Stimulated activated CD8-positive, alpha-beta memory T cell treated with anti-CD3 and anti-CD28 coated beads, Interleukin-4, amount 100 ng/mL, for 1 hour (primary cell): ENCODE measurements at places on chromosomes 3 and 15.

DNA sequence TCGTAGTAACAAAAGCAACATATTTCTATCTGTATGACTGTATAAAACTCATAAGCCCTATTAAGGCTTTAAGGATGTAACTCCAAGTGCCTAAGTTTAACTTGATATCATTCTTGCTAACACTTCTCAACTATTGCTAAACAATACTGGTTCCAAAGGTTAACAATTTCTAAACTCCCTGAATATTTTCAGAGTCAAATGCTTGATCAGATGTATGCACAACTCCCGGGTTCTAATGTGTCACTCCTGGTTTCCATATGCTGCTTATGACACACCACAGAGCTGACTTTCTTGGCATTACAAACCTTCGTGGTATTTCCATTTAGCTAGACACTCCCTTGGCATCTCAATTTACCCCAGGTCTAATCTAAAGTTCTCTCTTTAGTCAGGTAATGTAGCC, 26.3 kb downstream of the DZIP1L start:
- no peak for DNase-seq

DNA sequence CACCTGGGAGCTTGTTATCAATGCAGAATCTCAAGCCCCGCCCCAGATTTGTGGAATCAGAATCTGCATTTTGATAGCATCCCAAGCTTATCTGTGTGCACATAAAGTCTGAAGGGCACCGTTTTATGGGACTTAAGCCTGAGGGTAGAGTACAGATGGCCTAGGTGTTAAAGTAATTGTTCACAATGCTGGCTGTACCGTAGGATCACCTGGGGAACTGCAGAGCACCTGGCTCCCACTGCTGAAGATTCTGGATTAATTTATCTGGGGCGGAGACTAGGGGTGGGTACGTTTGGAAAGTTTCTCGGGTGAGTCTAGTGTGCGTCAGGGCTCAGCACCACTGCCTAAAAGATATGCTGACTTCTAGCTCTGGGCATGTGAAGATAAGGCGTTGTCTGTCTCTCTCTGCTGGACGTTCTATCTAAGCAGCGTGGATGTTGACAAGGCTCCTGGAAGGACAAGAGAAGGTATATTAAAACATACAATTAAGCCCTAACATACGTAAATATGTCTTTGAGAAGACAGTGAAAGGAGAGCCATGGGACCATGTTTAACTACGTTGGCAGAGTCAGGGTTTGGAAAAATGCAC, 63.2 kb upstream of the RASGRP1 start:
- no peak for DNase-seq

DNA sequence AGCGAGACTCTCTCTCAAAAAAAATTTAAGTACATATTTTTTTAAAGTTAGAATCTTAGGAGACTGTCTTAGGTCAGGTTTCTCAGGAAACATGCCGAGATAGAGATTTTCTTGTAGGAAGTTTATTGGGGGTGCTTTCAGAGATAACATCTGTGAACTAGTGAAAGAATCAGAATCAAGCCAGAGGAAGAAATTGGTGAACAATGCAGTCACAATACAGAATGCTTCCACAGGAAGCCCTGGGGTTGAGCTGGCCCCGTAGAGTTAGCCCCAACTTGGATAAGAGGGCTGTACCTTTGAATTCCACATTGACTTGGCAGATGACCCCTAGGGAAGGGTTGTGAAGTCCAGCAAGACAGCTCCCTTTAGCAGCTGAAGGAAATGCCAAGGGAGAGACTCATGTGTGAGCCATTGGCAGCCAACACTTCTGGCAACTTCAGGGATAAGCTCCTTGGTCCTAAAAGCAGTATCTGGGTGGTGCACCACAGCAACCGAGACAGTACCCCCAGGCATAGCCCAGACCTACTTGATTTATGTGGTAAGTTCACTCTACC, 7.1 kb upstream of the PLCB2 start:
- no peak for DNase-seq

DNA sequence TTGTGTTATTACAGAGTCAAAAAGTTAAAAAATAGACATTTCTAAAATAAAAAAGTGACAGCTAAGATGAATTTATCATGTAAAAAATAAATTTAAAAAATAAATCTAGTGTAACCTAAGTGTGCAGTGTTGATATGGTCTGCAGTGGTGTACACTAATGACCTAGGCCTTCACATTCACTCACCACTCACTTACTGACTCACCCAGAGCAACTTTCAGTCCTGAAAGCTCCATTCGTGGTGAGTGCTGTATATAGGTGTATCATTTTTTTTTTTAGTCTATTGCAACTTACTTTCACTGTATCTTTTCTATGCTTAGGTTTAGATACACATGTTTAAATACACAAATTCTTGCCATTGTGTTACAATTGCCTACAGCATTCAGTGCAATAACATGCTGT, 459.4 kb upstream of the ROBO1 start:
- no peak for DNase-seq

DNA sequence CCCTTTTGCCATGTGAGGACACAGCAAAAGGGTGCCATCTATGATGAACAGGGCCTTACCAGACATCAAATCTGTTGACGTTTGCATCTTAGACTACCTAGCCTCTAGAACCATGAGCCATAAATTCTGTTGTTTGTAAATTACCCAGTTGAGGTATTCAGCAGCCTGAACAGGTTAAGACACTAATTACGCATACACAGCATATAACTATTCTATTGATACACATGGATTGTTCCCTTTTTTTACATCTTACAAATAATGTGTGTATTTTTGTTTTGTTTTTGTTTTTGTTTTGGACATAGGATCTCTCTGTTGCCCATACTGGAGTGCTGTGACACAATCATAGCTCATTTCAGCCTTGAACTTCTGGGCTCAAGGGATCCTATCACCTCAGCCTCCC, 255.5 kb downstream of the OPA1 start:
- no peak for DNase-seq

DNA sequence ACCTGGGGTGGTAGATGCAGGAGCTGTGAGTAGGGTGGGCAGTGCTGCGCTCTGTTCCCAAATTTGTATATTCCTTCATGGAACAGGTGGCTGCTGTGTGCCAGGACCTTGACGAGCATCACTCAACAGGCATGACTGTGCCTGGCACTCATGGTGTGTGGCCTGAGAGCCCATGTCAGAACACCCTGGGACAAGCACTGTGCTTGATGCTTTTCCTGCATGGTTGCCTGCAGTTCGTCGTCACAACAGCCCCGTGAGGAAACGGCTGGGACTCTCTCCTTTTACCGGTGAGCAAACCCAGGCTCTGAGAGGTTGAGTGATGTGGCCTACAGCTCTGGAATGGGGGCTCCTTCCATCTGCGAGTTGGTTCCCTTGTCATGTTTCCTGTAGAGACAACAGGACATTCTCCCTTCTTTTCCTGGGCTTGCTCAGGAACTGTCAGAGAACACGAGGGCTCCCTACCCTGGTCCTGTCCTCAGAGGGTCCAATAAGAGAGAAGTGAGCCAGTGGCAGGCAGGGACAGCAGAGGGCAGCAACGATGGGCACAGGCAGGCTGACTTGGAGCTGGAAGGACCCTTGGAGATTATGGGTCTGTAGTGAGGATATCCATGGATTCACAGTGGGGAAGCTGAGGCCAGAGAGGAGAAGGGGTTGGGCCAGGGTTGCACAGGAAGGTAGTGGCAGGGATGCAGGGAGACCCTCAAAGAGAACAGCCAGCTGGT, 37.4 kb downstream of the PRKCD start:
- no peak for DNase-seq

- DNase-seq, result no peak
Observed at GRCh38 chr3:128489674-128489926, 3.4 kb downstream of the GATA2 start.

DNA sequence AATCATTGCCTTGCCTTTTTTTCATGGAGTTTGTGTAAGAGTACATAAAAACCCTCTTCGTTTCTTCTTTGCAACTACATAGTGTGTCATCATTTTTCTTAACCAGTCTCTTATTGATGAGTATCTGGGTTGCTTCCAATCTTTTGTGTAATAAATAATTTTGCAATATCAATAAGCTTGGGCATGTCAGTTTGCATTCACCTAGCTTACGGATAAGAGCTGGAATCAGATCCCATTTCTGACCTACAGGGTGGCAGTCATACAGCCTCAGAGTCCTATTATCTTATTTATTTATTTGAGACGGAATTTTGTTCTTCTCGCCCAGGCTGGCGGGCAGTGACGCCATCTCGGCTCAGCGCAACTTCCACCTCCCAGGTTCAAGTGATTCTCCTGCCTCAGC, 18.3 kb downstream of the ANP32A start:
- DNase-seq, result no peak

GRCh38 chr3:124886168-124887056, 753 bp downstream of the ITGB5 start:
- no peak for DNase-seq

DNA sequence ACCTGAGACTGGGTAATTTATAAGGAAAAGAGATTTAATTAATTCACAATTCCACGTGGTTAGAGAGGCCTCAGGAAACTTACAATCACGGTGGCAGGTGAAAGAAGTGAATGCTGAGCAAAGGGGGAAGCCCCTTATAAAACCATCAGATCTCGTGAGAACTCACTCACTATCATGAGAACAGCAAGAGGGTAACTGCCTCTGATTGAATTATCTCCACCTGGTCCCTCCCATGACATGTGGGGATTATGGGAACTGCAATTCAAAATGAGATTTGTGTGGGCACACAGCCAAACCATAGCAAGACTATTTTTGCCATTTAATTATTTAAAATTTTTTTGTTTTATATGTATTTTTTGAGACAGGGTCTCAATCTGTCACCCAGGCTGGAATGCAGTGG, 27.0 kb upstream of the KCTD6 start:
- DNase-seq, result no peak

DNA sequence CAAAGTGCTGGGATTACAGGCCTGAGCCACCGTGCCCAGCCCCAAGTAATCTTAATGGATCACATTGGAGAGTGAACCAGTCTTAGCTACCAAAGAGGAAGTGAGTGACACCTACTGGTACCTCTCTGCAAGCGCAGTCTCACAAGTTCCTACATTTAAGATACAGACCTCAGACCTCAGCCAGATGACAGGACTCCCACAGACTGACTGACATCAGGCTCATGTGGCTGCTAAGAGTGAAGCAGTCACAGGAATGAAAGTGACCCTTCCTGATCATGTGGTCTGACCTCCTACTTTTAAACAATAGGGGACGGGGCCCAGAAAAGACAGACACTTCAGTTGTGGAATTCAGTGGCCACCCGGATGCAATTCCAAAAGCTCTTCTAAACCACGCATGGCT, 36.3 kb upstream of the GNB5 start:
- no peak for DNase-seq

- DNase-seq, result no peak
Observed at GRCh38 chr3:195095035-195095703, 175.8 kb downstream of the XXYLT1 start.

- DNase-seq, result no peak
Observed at GRCh38 chr15:60853109-60853508, 374.2 kb upstream of the ICE2 start.

DNA sequence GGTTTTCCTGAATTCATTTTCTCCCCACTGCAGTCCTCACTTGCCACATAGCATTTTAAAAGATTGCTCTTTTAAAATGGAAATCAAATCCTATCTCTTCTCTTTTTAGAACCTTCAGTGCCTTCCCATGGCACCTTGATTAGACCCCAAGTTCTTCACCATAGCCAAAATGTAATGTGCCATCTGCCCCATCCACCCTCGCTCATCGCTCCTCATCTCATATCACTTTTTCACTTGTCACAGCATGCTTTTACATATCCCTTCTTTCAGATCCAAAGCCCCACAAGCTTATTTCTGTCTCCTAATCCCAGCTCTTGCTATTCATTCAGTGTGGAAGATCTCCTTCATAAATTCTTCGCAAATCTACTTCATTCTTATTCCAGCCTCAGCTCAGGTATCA, 161.7 kb downstream of the CD47 start:
- DNase-seq, result no peak

- no peak for DNase-seq
Observed at GRCh38 chr15:101203607-101204189, 48.1 kb downstream of the CHSY1 start.

- DNase-seq, result no peak
Observed at GRCh38 chr3:30169487-30169886, 436.9 kb upstream of the TGFBR2 start.

DNA sequence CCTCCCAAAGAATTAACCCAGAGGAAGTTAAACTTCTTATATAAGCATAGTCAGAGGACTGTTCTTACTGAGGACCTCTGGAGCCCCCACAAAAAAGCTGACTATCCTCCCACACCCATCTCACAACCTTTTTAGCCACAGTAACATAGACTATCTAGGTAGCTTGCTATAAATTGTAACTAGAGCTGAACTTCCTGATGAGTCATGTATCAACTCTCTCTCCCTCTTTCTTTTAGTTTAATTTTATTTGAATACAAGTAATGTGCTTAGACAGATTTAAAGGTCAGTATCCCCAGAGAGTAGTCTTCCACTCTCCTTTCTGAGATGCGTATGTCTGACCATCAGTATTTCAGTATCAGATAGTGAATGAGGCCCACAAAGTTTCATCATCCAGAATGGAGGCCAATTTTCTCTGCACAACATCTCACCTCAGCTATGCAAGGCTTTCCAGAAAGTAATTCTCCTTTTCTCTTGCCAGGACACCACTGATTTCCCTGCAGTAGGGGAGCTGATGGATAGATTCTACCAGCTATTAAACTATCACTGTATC, 104.0 kb upstream of the MYRIP start:
- DNase-seq, result no peak

- no peak for DNase-seq
Observed at GRCh38 chr3:47015151-47015550, 35.7 kb downstream of the NBEAL2 start.

- no peak for DNase-seq
Observed at GRCh38 chr3:175646865-175647264, 787.7 kb downstream of the NAALADL2 start.

DNA sequence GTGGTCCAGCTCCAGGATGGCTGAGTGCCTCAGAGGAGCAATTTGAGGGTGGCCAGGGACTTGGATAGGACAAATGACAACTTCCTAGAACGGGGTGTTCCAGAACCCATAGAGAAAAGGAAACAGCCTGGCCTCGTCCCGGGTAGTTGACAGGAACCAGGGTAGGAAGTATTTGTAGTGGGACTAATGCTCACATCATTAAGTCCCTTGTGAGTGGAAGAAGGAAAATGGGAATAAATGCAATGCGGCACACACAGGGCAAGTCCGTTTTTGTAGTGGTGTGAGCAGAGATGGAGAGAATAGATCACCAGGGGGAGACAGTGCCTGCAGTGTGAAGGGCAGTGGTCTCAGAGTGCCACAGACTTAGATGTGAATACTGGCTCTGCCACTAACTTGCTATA, 19.6 kb downstream of the TIMP4 start:
- DNase-seq, result no peak

DNA sequence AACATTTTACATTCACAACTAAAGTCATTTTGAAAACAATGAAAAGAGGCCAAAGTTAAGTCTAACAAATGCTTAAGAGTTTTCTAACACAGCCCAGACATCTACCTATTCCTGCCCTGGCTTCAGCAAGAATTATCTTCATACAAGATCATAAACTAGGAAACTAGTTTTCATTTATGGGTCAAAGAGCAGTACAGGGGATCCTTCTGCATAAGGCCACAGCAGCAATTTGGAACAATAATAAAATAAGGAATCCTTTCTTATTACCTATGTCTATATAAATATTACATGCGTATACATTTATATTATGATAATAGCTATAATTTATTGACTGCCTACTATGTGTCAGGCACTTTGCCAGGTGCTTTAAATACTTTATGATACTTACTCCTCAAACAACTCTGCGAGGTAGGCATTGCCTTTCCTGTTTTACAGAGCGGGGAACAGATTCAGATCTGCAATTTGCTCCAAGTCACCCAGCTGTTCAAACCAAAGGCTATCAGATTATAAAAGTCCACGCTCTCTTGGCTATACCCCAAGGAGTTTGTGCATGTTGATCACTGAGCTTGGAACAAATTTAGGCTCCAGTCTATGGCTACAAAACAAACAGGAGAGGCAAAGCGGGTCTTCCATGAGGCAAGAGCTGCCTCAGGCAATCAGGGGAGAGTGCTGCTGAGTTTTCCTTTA, 196.4 kb downstream of the RORA start:
- no peak for DNase-seq
